ENCODE measurements at places on chromosomes 2 and 18. TPM values are rescaled to one million over a fixed set of nuclear protein-coding genes. Genes with fewer than 3 reads are reported as not detected.

DNA sequence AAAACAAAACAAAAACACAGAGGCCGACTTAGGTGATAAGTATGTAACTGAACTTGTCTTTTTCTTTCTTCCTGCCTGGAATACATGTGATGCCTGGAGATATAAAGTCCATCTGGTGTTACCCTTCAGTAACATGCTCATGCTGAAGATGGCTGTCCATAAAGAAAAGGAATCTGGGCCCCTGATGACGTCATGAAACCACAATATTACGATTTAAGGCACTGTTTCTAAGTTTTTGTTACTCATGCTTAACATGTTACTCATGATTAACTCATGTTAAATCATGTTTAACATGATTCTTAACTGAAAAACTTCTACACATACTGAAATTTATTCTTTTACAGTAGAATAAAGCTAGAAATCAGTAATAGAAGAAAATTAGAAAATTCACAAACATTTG is 49.0 kb downstream of the STRADB start:
- DNase-seq = no peak

GRCh38 chr2:102149243-102149642 is 6.7 kb downstream of the IL1R1 start:
- DNase-seq = no peak

DNA sequence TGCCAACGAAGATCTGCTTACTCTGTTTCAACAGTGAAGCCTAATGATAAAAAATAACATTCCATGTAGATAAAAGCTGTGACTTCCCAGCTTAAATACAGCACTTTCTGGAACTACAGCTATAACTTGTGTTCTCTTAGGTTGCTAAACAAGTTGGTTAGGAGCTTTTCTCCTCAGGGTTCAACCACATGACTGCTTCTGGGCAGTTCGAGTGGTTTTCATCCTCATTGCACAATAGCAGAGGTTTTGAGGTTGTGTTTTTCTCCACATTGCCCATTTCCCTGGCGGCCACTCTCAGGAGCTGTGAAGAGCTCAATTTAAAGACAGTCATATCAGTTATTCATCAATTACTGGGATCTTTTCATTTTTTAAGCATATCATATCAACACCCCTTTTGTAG is 102.2 kb upstream of the CYP1B1 start:
- no peak for DNase-seq

- no peak for DNase-seq
Measured at GRCh38 chr2:70328921-70329561, 27.2 kb upstream of the FAM136A start.

GRCh38 chr2:44360749-44361329 is 455 bp downstream of the PREPL start:
- DNase-seq = peak; percentile 10

- DNase-seq = no peak
Measured at GRCh38 chr2:159617100-159617499, 752 bp upstream of the BAZ2B start.

Gene ALS2
- 15.8 TPM for total RNA-seq

Gene ASPRV1
- 1.0 TPM for total RNA-seq

GRCh38 chr2:173750353-173750801 is 214.8 kb downstream of the SP3 start:
- DNase-seq = no peak

- DNase-seq = no peak
Measured at GRCh38 chr2:217275091-217275490, 415.2 kb upstream of the TNP1 start.

DNA sequence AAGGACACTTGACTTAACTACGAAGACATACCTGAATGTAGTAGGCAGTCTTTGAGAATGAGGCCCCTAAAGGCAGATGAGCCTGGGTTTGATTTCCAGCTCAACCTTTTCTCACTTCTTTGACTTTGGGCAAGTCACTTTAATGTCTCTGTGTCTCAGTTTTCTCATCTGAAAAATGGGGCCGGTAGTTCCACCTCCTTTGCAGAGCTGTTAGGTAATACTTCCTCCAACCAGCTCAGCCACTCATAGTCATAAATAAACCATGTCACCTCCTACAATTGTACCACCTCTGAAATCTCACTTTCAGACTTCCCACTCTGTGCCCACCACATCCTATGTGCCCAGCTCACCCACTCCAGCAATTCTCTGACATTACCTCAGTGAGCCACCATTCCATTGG is 10.4 kb downstream of the ARHGAP25 start:
- peak; percentile 56 for DNase-seq

DNA sequence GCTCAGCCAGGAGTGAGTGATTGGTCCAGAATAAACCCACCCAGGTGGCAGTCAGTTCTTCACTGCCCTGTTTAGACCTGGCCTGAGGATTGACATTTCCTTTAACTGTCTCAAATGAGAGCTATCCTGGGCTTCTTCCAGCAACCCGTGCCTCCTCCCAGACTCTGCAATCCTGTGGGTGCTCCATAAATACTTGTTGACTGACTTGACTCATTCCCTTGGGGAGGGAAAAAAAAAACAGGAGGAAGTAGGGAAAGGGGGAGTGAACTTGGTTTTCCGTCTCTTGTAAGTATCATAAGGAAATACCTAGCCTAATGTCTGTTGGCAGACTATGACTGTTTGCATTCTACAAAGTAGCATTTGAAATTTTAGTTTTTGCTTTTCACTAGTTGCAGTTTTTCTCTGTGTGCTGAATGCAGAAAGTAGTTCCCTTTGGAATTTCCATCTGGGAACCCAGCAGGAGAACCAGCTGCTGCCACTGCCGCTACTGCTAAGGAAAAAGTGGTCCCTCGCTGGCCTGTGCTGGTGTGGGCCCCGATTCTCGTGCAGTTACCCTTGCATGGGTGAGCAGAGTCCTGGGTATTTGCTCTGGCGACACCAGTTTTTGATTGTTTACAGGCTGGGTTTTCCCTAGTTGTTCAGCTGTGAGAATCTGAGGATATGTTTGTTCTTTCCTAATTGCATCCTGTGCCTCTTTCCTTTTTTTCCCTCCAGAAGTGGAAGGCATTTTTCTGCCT is 78.8 kb downstream of the TGOLN2 start:
- DNase-seq = no peak

- DNase-seq = no peak
Measured at GRCh38 chr2:32792416-32792815, 154.3 kb upstream of the LTBP1 start.

DNA sequence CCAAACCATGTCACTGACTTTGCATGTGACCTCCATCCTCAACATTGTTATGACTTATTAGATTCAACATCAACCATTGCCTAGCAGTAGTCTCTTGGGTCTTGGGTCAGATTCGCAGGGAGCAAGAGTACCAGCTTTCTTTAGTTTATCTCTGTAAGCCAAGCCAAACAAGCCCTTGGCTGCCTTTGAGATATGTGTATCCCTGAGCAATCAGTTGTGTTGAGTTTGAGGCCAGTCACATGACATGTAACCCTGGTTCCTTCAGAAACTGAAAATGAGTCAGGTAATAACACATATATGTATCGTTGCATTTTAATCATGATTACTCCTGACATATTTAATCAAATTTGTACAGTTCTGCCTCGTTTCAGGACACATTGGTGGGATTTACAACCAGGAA is 173.3 kb downstream of the PARD3B start:
- DNase-seq = no peak

DNA sequence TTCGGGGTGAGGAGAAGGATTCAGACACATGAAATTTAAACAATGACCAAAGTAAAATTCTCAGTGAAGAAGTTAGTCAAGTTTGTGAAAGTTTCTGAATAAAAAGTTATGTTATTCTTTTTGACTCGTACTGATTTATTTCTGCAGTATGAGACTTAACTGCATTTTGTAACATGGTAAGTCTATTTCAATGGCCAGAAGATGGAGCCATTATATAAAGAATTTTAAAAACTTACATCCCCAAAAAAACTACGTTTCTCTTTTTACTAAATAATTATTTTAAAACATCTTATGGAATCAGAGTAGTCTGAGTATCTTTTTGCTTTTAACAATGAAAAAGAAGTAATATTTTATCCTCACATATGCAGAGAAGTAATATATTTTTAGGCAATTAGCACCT is 51.4 kb upstream of the SCN1A start:
- no peak for DNase-seq

DNA sequence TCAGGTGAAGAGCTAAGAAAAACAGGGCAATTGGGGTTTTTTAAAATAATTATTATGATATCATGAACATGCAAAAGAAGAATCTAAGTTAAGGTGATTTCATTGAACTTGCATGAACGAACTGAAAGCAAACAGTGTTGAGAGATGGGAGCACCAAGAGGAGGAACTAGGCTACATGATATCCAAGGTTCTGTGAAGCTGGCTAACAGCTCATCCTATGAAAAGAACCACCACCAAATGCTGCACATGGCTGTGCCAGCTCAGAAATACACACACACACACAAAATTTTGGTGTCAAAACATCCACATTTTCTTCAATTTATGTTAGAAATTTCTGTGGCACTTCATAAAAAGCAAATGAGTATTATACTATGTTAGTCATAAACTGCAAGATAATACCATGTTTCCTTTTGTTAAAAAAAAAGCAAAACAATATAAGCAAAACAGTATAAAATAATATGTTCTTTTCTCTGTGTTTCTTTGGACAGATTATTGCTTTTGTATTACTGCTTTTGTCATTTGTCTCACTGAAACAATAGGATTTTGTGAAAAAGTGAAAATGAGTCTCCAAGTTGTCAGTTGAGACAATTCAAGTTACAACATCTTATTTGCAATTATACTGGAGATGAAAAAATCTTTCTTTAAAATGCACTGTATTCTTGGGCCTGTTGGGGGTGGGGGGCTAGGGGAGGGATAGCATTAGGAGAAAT is 12.6 kb upstream of the TTC32 start:
- no peak for DNase-seq

DNA sequence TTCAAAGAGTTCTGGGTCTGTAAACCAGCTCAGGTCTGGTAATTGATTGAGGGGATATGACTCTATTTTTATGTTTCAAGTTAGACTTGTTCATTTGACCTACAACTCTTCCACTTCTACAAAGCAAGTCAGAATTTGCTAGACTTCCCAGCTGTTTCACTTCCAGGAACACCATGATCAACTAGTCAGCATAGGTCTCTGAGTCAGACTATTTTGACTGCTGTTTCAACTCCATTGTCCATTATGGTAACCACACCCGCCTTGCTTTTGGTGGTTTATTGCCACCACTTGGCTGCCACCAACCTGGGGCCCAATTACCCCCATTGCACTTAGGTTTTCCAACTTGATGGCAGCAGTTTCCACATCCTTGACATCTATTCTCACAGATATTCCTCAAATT is 116.6 kb downstream of the LAMA3 start:
- DNase-seq = no peak

Gene ANXA4
- 30.2 TPM for total RNA-seq

- no peak for DNase-seq
Measured at GRCh38 chr2:186687807-186688211, 6.1 kb upstream of the FAM171B start.

- no peak for DNase-seq
Measured at GRCh38 chr2:42314892-42315468, 46.0 kb downstream of the COX7A2L start.

Gene RESP18
- total RNA-seq = not detected

- no peak for DNase-seq
Measured at GRCh38 chr2:42510608-42511243, 16.9 kb upstream of the KCNG3 start.

Gene GALNT3
- 16.2 TPM for total RNA-seq

DNA sequence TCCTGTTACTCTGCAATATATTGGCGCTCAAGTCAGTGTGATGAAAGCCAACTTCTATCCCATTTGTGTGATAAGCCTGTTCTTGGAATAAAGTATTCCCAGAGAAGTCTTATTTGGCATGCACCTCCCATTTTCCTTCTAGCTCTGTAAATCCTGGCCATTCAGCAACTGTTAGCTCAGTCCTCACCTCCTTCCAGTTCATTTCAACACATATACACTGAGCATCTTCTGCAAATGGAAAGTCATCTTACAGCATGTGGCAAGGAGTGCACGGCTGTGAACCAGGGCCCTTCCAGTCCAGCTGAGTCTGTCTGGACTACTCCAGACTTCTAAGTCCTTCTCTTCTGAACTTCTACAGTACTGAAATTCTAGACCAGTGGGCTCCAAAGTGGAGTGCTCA is 53.1 kb downstream of the SPATS2L start:
- no peak for DNase-seq
